ENCODE measurements at places on chromosomes 1 and 21. TPM values are rescaled to one million over a fixed set of nuclear protein-coding genes. Genes with fewer than 3 reads are reported as not detected.
A peak's percentile ranks its signal among the peaks of the same experiment; 100 is the strongest.

The MEX3A gene
- total RNA-seq = 1.6 TPM

DNA sequence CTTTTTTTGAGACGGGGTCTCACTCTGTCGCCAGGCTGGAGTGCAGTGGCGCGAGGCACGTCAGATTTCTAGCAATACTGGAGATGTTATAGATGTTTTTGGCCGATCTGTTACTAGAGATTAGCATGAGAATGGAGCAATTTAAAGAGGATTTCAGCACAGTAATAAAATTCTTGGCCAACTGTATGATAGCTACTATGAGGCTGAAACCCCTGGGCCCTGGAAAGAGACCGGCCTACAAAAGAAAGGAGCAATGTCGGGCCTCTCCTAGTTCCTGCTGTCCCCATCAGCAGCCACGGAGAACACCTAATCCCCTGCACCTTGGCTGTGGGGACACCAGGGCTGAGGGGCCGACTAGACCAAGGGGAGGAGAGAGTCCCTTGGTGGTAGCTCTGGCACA is 9.5 kb upstream of the GNPAT start:
- DNase-seq = no peak
- H3K4me3 ChIP-seq = no peak overlapping the region
- H3K36me3 ChIP-seq = no peaks in the 10 kb centered on the region
- no peaks in the 10 kb centered on the region for H3K27me3 ChIP-seq
- no peak overlapping the region for H3K27ac ChIP-seq

- H3K27me3 ChIP-seq = no peaks in the 10 kb centered on the region
- DNase-seq = no peak
- H3K4me3 ChIP-seq = no peak overlapping the region
- no peaks in the 10 kb centered on the region for H3K36me3 ChIP-seq
- H3K4me1 ChIP-seq = no peaks in the 10 kb centered on the region
These were observed 119.6 kb downstream of the HUNK start for GRCh38 chr21:31992391-31992790.

The CFAP141 gene
- not detected for total RNA-seq

DNA sequence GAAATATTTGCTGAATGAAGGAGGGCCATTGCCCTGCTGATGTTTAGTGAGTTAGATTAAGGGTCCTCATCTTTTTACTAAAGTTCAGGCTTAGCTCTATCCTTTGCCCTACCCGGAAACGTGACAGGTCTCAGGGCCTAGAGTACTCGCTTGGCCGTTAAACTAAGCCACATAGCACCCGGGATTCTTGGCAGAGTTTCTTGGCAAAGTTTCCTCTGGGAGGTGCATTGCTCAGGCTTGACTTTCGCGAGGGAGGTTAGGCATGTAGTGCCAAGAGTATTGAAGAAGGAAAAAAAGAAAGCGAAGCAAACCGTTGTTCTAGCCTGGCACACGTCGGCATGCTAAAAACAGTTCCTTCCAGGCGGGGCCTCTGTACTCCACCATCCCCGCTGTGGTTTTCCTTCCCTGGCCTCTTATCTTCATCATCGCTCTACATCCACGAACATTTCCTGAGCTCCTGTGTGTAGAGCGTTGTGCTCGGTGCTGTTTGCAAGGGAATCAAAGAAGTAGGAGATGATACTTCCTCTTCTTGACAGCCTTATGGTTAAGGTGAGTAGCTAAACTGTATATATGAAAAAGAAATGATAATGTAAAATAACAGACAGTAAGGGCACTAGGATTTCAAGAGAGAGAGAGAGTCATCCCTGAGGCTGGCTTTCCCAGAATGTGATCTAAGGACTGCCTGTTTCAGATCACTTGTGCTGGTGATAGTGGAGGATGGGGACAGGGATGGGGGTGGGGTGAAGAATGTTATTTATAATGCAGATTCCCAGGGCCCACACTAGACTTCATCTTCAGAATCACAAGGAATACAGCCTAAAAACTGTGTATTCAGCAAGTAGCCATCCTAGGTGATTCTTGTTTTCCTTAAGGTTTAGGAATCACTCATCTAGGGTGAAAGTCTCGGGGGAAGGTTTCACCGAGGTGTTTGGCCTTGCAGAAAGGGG is 18.8 kb downstream of the RNF220 start:
- H3K36me3 ChIP-seq = no peaks in the 10 kb centered on the region
- H3K27ac ChIP-seq = no peak overlapping the region
- peak overlapping the region; percentile 10 for H3K4me3 ChIP-seq
- peak; percentile 67 for DNase-seq
- H3K4me1 ChIP-seq = peaks cover 17% of the 10 kb centered on the region

The ERICH3 gene
- not detected for total RNA-seq

- H3K4me3 ChIP-seq = no peak overlapping the region
- no peak for DNase-seq
- no peaks in the 10 kb centered on the region for H3K36me3 ChIP-seq
- no peak overlapping the region for H3K27ac ChIP-seq
- H3K4me1 ChIP-seq = no peaks in the 10 kb centered on the region
- no peaks in the 10 kb centered on the region for H3K27me3 ChIP-seq
These were observed 183.8 kb upstream of the ARHGEF16 start for GRCh38 chr1:3270403-3271245.

- no peak for DNase-seq
- no peak overlapping the region for H3K27ac ChIP-seq
- no peaks in the 10 kb centered on the region for H3K4me1 ChIP-seq
- no peaks in the 10 kb centered on the region for H3K27me3 ChIP-seq
These were observed 487.1 kb downstream of the KCNT2 start for GRCh38 chr1:196121181-196121580.

DNA sequence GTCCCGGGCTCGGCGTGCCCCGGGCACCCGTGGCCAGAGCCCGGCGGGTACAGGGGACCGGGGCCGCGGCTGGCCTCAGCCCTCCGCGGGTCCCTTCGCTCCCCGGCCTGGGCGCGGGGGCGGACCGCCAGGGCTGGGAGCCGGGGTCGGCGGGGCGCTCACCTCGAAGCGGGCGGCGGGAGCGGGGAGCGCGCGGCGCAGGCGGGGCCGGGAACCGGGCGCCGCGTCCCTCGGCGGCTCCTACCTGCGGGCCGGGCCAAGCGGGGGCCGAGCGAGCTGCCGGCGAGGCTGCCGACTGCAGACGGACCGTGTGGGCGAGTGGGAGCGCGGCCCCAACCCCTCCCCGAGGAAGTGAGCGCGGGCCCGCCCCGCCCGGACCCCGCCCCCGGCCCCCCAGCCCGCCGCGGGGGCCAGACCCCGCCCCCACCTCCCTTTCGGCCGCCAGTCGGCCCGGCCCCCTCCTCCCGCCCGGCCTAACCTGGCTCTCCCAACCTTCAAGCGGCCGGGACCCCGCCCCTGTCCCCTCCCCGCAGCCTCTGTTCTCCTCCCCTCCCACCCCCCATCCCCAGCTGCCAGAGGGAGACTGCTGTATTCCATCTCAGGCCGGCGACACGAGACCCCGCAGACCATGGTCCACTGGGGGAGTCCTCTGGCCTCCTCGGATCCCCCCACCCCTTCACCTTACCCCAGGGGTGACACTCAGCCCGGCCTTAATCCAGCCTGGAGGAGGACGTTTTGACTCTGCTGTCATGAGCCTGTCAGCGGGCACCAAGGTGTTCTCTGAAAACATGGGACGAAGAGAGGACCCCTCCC is at the start of gene FHL3:
TSS of gene FHL3 (minus strand) at position 320 of the 813 bp plus-strand sequence. CDS start 6,102 bp downstream, outside the sequence.
- H3K36me3 ChIP-seq = no peaks in the 10 kb centered on the region
- H3K4me1 ChIP-seq = peaks cover 51% of the 10 kb centered on the region
- peak within 1 kb of the TSS; percentile 75 for H3K27ac ChIP-seq
- H3K4me3 ChIP-seq = peak within 1 kb of the TSS; percentile 71
- H3K27me3 ChIP-seq = no peaks in the 10 kb centered on the region

GRCh38 chr21:29299046-29299915 is 559 bp downstream of the BACH1 start:
- H3K27me3 ChIP-seq = no peaks in the 10 kb centered on the region
- H3K4me3 ChIP-seq = peak overlapping the region; percentile 62
- peaks cover 54% of the 10 kb centered on the region for H3K4me1 ChIP-seq
- DNase-seq = peak; percentile 89

The HAPLN2 gene
- not detected for total RNA-seq

The GCSAML gene
- total RNA-seq = 0.14 TPM

The TUT4 gene
- total RNA-seq = 107 TPM

The TRPM2 gene
- total RNA-seq = 9.4 TPM

The GNG4 gene
- total RNA-seq = 1.3 TPM

All from stomach (tissue), 19 donors.